ENCODE measurements at places on chromosomes 12 and 14.

GRCh38 chr12:70467476-70467875 lies 101.4 kb downstream of the KCNMB4 start:
- DNase-seq = no peak

DNA sequence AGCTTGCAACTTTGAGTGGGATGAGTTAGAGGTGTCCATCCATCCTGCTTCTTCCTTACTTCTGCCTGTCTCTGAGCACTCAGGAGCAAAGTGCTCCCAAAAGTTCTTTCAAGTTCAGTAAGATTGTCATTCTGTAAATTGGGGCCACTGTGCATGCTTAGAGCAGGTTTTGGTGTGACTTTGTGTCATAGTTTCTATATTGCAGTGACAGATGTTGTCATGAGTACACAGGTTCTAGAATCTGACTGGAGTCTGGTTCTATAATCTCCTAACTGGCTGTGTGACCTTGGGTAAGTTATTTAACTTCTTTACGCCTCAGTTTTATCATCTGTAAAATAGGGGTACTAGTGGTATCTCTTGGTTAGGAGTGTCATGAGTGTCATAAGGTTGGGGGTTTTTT lies 202.7 kb upstream of the BCL2L14 start:
- no peak for DNase-seq

DNA sequence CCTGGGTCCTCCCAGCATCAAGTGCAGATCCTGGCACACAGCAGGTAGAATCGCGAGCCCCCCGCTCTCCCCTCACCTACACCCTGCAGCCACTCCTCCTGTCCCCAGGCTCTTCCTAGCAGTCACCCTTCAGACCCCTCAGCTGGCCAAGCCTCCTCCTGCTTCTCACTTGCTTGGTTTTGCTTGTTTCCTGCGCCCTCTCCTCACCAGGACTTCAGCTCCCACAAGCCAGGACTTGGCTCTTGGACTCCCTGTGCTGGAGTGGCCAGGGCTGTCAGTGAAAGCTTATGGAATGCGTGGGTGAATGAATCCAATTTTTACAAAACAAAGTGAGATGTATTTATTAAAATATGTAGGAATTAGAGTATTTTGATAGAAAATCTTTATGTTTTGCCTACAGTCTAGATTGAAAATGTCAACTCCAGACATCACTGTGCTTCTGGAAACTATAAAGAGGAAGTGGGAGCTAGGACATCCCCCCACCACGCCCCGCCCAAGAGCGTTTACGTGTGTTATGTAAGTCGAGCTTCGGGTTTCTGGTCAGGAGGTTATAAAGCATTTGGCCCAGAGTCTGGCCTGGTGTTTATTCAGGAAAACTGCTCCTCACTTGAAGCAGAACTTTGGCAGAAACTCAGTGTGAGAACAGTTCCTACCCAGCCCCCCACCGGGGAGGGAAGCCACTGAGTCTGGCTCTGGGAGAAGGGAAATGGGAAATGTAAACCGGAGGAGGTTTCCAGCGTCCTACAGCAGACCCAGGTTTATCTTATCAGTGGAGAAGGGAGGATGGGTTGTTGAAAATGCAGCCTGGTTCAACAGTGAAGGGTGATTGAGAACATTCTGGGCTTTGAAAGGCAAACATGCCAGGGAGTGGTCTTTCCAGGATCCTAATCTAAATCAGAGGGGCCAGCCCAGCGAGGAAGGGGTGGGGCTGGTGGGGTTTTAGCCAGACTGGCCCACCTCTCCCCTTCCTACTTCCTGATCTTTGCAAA lies 8.8 kb downstream of the ALDH2 start:
- no peak for DNase-seq

GRCh38 chr12:128078301-128078971 lies 188.5 kb upstream of the TMEM132C start:
- DNase-seq = no peak

DNA sequence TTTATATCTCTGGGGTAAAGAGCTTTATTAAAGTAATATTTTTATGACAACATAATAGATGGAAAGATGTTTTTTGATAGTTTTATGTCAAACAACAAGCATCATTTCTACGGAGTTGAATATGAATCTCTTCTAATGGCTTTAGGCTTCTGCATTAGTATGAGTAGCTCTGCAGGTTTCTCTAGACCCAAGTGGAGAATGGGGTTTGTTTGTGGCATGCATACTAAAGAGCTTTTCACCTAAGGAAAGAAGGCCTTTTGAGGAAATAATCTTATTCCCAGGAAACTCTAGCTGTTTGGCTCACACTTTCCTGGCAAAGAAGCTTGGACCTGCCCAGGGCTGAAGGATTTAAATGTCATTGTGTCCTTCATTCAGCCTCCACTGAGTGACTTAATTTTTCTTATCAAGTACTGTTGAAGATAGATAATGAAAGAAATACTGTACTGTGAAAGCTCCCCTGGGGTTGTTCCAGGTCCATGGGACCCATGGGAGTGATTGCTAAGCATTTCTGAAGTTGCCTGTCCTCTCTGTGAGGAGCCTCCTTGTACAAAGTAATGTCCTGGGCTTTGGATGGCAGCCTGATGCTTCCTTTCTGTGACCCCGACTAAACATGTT lies 469.3 kb downstream of the LRIG3 start:
- DNase-seq = no peak

GRCh38 chr12:31369712-31370521 lies 44.0 kb upstream of the SINHCAF start:
- no peak for DNase-seq

DNA sequence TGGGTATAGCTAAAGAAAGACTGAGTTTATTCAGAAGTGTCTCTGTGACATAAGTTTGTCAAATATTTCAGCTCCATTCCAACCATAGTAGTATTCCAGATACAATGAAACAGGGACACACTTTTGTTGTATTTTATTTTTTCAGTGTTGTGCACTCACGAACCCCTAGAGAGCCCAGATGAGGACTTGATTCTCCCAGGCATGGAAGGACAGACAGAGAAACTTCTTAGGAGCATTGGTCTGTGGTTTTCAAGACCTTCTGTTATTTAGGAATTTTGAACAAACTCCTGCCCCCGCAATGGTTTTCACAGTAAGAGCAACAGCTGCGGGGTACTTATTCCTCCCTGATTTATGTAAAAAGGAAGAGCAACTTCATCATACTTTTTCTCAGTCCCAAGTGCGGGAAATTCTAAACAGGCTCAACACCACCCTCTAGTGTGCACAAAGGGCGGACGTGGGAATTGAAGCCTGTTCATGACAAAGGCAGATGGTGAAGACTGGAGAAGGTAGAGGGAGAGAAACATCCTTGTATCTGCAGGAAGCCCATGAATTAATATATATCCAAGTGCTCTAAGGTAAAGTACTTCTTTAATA lies 147.6 kb downstream of the PAH start:
- peak; percentile 17 for DNase-seq

- no peak for DNase-seq
Measured at GRCh38 chr12:55400229-55400628, at the start of gene OR6C65. TSS of gene OR6C65 (plus strand) at chr12:55400529. CDS start at chr12:55400529, 0 bp downstream.

DNA sequence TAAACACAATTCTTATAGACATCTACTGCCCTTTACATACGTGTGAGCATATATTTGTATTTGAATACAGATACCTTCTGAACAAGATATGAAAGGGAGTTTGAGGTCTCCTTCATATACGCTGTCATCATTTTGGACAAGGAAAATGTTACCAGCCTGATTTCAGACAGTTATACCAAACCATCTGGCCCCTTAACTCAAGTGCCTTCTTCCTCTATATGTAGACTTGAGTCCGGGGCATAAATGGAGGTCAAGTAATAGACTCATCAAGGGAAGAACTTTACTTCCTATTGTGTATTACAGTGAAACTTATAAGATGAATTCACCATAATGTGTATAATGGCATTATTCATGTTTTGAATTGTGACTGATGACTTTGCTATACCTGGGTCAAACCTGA lies 52.2 kb downstream of the FAR2 start:
- peak; percentile 84 for DNase-seq

GRCh38 chr12:52698651-52699340 lies 4.5 kb downstream of the KRT77 start:
- DNase-seq = no peak

DNA sequence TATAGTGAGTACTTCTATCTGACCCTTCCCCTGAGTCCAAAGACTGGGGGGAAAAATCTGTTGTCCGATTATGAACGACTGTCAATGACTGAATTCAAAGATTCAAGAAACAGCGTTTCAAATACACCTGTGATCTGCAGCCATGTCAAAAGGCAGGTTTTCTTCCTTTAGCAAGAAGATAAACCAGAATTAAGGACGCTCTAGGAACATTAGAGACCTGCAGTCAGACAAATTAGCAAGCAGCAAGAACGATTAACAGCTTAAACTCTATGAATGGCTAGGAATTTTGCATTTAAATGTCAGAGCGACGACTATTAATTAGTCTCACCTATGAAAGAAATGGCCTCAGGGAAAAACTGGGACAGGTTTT lies 2.1 kb downstream of the DUSP6 start:
- no peak for DNase-seq

DNA sequence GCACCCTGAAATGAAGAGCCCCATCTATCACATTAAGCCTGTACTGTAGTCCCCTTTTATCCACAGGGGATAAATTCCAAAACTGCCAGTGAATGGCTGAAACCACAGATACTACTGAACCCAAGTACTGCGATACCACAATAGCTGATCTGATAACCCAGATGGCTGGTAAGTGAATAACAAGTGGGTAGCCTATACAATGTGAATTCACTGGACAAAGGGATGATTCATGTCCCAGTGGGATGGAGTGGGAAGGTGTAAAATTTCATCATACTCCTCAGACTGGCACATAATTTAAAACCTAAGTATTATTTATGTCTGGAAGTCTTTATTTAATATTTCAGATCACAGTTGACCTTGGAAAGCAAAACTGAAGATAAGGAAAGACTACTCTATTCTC lies 201.3 kb downstream of the GPHN start:
- no peak for DNase-seq

DNA sequence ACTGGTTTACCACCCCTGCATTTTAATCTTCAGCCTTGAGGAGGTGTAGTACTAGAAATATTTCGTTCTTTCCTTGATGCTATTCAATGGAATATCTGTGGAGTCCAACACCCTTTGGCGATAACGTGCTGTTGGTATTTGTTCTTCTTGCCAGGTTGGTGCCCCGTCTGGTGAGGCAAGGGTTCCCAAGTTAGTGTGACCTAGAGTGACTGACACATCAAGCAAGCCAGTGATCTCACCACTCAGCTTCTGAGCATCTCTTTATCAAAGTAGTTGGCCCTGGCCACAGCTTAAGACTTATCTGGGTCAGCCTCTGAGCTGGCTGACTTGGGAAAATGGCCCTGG lies 60.2 kb downstream of the PLXNC1 start:
- DNase-seq = no peak

- DNase-seq = peak; percentile 79
Measured at GRCh38 chr12:33439587-33440011, at the start of gene SYT10. TSS of gene SYT10 (minus strand) at chr12:33439819. CDS start at chr12:33439522, 297 bp downstream.

- no peak for DNase-seq
Measured at GRCh38 chr12:68537571-68537970, 73.1 kb upstream of the RAP1B start.

GRCh38 chr12:89657066-89657465 lies 51.6 kb downstream of the ATP2B1 start:
- DNase-seq = no peak

- no peak for DNase-seq
Measured at GRCh38 chr12:51004504-51004903, 21.7 kb downstream of the SLC11A2 start.

GRCh38 chr12:62718762-62719426 lies 216.1 kb downstream of the PPM1H start:
- DNase-seq = no peak

GRCh38 chr14:58907803-58908202 lies 270.0 kb downstream of the DACT1 start:
- DNase-seq = no peak

DNA sequence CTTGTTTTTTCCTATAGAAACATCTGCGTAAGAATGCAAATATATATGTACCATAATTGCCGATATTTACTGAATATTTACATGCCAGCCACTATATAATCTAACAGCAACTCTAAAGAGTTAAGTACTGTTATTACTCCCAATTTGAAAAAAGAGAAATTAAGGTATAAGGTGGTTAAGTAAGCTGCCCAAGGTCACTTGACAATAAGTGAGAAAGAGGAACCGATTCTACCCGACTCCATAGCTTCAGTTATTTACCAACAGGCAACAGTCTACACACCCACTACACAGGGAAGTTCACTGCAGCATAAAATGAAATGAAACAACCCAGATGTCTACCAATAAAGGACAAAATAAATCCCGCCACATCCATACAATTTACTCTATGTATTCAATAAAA lies 1.1 kb downstream of the MIS18BP1 start:
- DNase-seq = no peak

Data from NCI-H524 (cell line).